Activated CD4-positive, alpha-beta T cell treated with anti-CD3 and anti-CD28 coated beads for 1 hour (primary cell): ENCODE measurements at places on chromosomes 4 and X.

DNA sequence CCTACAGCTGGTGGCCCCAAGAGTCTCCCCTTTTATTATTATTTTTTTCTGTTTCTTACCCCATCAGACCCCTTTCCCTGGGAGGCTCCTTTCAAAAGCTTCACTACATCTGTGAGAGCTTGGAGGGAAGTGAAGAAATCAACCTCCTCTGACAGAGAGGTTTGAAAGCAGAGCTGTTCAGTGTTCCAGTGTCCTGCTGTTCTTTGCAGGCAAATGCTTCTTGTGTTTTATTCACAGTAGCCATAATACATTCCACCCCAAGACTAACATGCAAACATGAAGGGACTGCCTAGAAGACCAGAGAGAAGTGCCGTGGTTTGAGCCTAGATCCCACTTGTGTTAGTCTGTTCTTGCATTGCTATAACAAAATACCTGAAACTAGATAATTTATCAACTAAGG lies 192.1 kb downstream of the PTTG2 start:
- DNase-seq, result no peak

- no peak for DNase-seq
Measured at GRCh38 chrX:30786374-30786773, 102.7 kb downstream of the TAB3 start.

GRCh38 chr4:143486314-143486713 lies 27.2 kb upstream of the SMARCA5 start:
- no peak for DNase-seq

DNA sequence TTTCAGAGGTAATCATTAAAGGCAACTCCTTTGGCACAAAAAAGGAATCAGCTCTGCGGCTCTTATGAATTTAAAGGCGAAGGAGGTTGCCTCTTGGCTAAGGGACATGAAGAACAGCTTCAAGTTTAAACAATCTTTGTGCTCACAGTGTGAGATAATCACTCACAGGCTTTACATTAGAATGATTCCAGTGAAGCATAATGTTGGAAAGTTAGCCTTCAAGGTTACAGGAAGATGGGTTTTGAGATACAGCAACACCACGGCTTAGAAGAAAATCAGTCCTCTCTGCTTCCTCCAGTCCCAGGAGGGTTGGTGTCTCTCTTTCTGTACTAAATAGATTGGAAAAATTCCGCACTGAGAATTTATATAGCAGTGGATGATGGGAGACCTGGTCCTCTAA lies 11.6 kb upstream of the SCD5 start:
- DNase-seq, result no peak

DNA sequence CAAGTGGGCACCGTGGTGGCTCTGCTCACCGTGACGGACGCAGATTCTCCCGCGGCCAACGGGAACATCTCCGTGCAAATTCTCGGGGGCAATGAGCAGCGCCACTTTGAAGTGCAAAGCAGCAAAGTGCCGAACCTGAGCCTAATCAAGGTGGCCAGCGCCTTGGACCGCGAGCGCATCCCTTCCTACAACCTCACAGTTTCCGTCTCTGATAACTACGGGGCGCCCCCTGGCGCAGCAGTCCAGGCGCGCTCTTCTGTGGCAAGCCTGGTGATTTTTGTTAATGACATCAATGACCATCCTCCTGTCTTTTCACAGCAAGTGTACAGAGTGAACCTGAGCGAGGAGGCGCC lies 2.7 kb downstream of the FAT4 start:
- no peak for DNase-seq

DNA sequence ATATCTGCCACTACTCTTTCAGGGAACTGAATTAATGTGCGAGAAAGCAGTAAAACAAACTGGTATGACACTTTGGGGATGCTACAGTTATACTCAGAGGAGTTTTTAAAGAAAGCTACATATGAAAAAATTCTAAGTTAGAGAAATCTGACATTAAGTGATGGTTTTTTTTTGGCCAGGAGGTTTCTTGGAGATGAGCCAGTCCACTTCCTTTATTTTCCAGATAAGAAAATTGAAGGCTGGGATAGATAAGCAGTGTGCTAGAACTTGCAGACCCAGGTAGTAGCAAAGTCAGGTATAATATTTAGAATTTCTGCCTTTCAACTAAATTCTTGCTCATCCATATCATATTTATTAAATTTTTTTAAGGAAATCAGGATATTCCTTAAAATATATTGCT lies 106.8 kb downstream of the FAT4 start:
- DNase-seq, result no peak

DNA sequence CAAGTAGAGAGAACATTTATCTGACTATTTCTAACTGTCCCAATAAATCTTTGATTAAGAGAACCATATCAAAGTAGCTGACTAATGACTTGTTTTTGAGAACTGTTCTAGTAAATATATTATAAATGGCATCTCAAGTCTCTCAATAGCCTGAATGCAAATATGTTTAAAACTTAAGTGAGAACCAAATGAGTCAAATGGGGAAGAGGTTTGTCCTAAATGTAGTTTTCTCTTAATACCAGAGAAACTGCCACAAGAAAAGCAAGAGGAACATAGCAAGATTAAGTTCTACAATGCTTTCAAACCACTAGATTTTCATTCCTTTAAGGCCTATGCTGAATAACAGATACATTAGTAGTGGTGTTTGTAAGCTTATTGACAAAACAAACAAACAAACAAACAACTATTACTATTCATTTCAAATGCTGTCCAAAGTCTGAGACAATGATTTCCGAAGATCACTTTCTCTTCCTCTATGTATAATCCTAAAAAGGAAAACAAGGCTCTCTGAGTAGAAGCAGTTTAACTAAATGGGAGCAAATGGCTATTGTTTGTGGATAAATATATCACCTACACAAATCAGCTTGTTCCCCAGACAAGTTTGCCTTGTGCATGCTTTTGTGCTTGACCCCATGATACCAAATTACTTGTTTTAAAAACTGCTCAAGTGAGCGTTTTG lies 408.4 kb upstream of the EMCN start:
- no peak for DNase-seq

DNA sequence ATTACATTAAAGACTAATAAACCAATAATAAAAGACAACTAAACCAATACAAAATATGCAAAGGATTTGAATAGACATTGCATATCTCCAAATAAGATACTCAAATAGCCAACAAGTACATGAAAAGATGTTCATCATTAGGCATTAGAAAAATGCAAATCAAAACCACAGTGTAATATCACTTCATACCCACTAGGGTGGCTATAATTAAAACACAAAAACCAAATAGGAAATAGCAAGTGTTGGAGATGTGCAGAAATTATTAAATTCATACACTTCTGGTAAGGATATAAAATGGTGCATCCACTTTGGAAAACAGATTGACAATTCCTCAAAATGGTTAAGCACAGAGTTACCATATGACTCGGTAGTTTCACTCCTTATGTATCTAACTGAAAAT lies 860.8 kb upstream of the DIAPH2 start:
- no peak for DNase-seq

- DNase-seq, result no peak
Measured at GRCh38 chr4:10958226-10958856, 273.8 kb upstream of the CLNK start.

DNA sequence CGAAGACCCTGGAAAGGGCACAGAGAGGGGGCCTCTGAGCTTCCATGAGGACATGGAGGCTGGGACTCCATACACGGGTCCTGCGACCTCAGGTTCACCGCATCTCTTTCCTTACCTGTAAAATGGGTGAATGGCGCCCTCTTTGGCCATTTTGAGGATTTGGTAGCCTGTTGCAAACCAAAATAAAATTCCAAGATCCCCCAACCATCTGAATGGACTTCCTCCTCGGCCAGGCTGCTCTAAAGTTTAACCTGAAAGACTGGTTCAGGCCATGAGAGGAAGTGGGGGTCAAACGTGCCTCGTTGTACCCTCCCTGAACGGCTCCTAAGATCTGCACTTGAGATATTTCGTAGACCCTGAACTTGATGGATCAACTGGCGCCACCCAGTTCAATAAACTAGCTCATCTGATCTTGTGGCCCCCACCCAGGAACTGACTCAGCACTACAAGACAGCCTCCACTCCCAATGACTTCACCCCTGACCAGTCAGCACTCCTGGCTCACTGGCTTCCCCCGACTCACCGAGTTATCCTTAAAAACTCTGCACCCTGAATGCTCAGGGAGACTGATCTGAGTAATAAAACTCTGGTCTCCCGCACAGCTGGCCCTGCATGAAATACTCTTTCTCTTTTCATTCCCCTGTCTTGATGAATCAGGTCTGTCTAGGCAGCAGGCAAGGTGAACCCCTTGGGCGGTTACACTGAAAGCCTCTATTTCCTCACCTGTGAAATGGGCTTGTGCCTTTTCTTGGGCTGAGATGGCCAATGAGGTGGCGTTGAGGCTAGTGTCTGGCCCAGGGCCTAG lies 32.9 kb upstream of the GPR78 start:
- no peak for DNase-seq

DNA sequence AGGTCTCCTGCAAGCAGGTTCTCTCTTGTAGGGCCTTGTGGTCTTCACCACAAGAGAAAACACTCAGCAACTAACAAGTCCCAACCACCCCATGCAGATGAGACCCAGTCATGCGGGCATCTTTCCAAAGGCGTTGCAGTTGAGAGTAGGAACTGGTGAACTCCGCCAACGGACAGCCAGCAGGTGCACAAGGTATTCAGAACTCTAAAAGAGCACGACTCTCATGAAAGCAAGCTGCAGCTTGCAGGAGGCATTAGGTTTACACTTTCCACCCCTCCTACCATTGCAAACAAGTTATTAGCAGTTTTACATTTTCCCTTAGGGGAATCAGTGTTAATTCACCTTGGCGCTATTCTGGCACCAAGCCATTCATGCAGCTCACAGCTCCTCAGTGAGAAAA lies 173.4 kb upstream of the KIT start:
- DNase-seq, result no peak
